Cortex of kidney (tissue), 1 donor: ENCODE measurements at places on chromosomes 2 and 18.

- no peak for DNase-seq
Observed at GRCh38 chr2:63345285-63345633, 243.0 kb downstream of the WDPCP start.

DNA sequence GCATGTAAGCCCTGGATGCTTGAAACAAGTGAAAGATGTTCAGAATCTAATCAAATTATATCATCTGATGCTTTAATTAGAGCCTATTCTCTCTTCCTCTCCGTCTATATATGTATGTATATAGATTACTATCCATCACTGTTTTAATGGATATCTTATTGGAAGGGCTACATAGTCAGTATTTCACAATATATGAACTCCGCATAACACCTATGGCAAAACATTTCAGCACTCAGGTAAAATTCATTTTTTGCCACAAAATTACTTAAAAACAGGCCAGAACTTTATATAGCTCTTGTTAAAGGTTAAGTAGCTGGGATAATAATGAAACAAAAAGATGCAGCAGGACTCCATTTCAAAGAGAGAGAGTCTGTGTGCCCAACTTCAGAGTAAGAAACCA is 1.2 kb downstream of the PJVK start:
- DNase-seq, result no peak

- DNase-seq, result no peak
Observed at GRCh38 chr2:203824057-203824456, 43.5 kb upstream of the CTLA4 start.

DNA sequence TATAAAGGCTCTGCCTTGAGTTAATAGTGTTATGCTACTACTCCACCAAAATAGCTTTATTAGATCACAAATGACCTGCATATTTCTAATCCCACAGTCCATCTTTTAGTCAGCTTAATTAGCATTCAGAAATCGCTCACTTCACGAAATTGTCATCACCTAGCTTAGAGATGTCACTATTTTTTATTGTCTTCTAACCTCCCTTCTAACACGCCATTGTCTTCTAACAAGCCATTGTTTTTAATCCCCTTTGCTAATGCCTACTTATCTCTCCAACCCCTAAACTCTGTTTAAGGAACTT is 97.1 kb downstream of the EPB41L5 start:
- no peak for DNase-seq

DNA sequence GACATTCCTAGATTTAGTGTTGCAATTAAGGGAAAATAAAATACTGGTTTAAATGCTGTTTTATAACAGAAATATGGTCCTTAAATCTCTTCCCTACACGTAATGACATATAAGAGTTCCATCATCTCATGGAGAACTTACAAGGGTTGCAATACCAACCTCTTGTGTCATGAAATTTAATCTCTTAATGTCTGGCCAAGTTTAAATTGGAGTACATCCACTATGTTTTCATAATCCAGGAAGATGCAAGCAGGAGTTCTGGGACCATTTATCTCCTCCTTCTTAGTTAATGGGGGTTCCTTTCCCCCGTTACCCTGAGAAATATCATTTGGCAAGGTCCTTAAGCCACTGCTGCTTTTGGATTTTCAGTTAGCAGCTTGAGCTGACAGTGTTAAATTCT is 126.0 kb upstream of the ACVR2A start:
- no peak for DNase-seq

- no peak for DNase-seq
Observed at GRCh38 chr2:19409046-19409445, 50.6 kb upstream of the OSR1 start.

- DNase-seq, result no peak
Observed at GRCh38 chr2:128374001-128374710, 55.5 kb upstream of the HS6ST1 start.

DNA sequence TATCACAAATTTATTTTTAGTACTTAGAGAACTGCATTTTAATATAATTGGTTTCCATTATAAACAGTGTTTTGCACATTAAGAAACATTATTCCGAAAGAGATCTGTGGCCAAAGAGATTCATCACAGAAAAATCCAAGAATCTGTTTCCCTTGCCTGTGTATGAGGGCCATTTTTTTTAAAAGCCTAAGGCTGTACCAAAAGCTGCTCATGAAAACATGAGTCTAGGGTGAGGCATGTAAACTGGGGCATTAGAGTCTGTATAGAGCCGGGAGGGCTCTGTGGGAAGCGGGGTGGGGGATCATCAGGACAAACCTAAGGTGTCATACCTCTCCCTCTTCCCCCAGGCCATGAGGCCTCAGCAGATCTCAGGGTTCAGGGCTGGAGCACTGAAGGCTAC is 223.8 kb downstream of the FBXO15 start:
- no peak for DNase-seq
